ENCODE measurements at places on chromosomes 1 and 21.

DNA sequence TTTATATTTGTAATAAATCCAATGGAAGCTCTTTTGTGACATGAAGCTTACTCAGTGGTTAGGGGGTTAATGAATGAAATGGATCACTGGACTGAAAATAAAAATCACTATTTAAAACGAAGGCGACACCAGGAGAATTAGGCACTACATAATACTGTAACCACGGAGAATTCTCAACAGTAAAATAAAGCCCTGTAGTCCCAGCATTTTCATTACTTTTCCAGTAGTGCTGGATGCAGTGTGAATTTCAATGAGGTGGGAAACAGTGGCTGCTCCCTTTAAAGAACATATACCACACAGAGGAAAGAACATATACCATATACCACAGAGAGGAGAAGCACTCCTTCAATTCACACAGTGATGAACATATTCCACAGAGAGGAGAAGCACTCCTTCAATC lies 275.0 kb downstream of the SMYD3 start:
- no peak for DNase-seq

DNA sequence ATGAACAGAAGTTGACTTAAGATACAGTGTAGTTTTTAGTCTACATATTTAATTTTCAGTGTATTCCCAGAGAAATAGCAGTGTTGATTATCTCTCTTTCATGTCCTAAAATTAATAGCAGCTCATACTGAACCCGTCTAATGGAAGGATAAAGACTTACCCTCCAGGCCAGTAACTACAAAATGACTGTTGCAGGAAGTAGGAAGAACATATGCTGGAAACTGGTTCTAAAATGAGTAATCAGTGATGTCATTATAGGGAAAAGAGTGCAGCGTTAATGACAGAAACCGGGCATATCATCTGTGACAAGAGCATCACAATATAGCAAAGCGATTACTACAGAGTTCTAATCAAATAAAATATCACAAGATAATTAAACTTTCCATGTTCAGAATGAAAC lies 385.5 kb downstream of the SMYD3 start:
- DNase-seq: no peak

- no peak for DNase-seq
Measured at GRCh38 chr1:229258031-229258756, 12.7 kb upstream of the RAB4A start.

DNA sequence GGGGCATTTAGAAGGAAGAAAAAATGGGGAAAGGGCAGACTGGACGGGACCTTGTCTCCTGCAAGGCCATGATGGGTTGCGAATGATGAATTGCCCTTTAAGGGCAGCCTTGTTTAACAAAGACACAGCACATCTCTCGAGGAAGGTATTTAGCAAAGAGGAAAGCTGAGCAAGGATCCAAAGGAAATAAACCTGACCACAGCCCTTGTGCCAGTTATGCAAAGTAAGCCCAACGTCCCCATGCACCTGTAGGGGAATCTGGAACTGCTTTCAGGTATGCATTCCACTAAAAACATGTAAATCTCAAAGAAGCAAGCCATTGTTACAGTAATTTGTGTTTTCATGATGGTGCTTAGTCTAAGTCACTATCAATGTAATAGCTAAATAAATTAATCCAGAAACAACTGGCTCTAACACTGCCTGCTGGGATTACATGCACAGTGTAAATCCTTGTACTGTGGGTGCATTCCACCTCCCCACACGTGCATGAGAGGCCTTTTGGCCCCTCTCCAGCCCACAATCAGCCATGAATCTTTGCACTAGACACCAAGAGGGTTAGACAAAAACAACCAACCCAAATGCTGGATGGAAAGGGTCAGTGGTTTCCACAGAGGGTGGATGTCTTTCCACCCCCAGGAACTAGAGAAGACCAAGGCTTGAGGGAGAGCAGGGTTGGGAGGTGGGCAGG lies 228.8 kb upstream of the KAZN start:
- DNase-seq: no peak

DNA sequence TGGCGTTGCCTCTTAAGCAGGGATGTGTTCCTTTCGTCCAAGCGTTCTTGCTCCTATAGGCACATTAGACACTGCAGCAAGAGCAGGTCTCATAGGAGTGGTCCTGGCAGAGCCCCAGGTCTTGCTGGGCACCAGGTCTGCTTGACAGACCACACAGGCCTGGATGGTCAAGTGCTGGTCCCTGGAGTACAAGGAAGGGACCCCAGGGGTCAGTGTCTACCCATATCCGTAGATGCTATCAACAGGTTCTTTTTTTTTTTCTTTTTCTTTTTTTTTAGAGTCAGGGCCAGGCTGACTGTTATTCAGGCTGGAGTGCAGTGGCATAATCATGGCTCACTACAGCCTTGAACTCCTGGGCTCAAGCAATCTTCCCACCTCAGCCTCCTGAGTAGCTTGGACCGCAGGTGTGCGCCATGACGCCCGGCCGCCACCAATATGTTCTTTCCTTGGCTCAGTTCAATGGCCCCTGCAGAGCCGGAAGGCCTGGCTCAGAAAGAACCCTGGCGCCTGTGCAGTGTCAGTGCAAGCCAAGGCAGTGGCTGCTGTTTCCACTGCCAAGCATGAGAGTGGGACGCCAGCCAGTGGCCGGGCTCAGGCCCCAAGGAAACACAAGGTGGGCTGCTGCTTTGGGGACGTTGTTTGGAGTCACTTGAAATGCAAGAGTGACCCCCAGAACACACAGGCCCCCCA lies 10.0 kb upstream of the TNFRSF8 start:
- no peak for DNase-seq

DNA sequence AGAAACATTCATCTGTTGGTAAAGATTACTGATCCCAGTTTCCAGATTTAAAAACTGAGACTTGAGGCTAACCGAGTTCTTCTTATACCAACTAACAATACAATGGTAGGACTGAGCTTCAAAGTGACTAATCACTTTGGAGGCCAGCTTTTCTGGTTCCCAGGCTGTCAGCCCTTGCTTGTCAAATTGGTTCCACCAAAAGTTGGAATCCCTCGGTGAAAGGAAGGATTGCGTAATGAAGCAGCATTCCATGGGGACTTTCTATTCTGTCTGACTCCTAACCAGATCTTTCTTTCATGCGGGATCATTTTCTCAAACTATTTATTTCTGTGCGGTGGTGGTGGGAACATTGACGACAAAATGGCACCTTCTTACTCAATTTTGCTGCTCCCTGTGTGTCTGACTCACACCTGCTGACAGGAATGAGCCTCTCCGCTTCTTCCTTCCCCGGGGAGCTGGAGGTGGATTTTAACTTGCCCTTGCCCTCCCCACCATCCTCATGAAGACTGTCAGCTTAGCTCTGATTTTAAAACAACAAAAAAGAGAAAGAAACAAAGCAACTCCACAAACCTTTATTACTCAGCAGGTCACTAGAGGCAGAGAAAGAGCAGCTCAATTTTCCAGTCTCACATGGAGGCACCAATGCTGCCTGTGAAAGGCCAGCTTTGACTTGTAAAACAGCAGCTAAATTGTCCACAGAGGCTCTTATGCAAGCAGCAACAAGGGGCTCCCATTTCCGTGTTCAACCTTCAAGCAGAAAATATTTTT lies 32.9 kb upstream of the RASAL2 start:
- no peak for DNase-seq

DNA sequence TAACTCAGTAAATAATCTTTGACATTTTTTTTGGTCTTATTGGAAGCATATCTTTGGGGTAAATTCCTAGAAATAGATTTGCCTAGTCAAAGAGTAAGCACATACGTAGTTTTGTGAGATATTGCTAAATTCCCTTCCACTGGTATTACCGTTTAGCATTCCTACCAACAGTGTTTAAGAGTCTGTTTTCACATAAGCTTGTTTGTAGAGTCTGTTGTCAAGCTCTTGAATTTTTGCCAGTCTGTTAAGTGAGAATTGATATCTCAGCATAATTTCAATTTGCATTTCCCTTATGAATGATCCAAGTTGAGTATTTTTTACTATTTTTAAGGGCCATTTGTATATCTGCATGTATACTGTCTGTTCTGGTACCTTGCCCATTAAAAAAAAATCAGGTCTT lies 37.0 kb upstream of the MPC2 start:
- DNase-seq: no peak

DNA sequence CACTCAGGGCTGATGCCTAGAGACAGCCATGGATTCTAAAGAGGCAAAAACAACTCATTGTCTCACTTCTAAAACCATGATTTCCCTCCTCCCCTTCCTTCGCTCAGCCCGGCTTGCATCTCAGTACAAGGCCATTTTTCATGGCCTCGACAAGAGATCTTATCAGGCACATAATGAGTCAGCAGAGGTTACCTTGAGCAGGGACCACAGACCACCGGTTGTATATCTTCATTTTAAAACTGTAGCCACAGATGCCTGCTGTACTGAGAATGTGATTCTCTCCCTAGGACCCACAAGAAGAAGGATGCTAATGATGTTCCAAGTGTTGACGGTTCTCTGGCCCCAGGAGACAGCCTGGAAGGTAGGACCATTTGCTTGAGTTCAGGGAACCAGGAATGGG lies 331.9 kb downstream of the AJAP1 start:
- no peak for DNase-seq

GRCh38 chr1:12359359-12360133 lies 129.7 kb downstream of the VPS13D start:
- DNase-seq: no peak

GRCh38 chr1:154419620-154420571 lies 14.8 kb downstream of the IL6R start:
- no peak for DNase-seq

DNA sequence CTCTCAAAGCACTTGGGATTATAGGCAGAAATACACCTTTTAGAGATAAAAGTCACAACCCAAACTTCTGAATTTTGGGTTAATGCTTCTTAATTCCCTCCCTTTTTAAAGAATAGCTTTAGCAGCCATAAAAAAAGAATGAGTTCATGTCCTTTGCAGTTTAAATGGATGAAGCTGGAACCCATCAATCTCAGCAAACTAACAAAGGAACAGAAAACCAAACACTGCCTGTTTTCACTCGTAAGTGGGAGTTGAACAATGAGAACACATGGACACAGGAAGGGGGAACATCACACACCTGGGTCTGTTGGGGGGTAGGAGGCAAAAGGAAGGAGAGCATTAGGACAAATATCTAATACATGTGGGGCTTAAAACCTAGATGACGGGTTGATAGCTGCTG lies 55.8 kb downstream of the SLC27A3 start:
- no peak for DNase-seq

GRCh38 chr1:36359911-36360550 lies 25.7 kb downstream of the STK40 start:
- no peak for DNase-seq

DNA sequence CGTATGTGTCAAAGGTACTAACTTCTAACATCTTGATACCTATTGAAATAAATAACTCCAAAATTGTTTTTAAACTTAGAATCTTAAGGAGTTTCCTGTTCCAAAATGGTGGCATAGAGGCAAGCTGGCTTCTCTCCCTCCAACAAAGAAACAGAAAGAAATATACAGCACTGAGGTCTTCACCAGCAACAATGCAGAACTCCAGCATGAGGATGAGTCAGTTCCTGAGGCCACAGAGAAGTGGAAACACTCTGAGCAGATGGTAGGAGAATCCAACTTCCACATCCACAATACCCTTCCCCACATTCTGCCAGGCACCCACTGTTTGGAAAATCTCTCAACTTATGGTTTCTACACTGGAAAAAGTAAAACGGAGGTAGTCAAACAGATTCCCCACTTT lies 12.2 kb upstream of the PPIH start:
- no peak for DNase-seq

GRCh38 chr1:113429461-113430153 lies 39.3 kb downstream of the MAGI3 start:
- no peak for DNase-seq

GRCh38 chr1:237084341-237085077 lies 42.5 kb downstream of the RYR2 start:
- DNase-seq: no peak

DNA sequence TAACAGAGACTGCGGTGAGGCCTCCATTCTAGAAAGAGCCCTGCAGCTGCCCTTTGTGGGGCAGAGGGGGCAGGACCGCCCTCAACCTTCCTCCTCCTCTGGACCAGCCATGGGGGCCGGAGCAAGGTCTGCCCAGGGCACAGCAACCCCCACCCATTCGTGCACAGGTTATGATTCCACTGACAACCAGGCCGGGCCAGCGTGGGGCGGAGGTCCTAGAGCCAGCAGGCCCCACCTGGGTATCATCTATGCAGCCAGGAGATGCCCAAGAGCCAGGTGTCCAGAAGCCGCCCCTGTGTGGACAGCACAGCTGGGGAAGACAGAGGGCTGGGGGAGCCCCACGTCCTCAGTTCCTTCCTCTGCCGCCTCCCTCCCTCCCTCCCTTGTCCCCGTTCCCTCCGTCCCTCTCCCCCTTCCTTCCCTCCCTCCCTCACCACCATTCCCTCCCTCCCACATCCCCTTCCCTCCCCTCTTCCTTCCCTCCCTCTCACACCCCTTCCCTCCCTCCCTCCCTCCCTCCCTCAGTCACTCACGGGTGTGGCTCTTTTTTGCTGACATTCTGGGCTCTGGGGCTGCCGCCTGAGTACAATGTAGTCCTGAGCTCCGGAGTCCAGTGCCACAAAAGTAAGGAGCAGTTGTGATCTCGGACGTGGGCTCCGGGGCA lies 12.3 kb downstream of the RNF223 start:
- DNase-seq: no peak

DNA sequence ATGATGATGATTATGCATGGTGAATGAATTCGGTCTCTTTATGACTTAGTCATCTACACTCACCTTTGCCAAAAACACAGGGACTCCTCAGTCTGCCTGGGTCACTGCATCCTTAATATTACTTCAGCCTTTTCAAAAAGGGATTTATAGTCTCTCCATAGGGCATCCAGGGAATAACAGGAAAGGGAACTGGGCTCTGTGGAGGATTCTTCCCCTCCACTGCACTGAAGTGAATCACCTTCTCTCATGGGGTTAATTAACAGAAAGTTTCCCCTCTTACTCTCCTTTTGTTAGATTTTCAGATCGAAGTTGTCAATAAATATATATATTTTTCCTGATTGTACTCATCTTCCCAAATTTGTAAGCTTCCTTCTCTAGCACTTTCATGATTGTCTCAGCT lies at the start of gene OR6K3:
OR6K3 (minus strand) TSS at position 101 of the 400 bp plus-strand sequence. CDS start 2,605 bp downstream, outside the sequence.
- no peak for DNase-seq

GRCh38 chr1:21927533-21928237 lies 9.4 kb downstream of the HSPG2 start:
- no peak for DNase-seq

- no peak for DNase-seq
Measured at GRCh38 chr1:224732377-224733026, 116.4 kb downstream of the CNIH3 start.

GRCh38 chr1:212980123-212980785 lies 29.9 kb downstream of the VASH2 start:
- DNase-seq: no peak

All from activated CD8-positive, alpha-beta memory T cell treated with anti-CD3 and anti-CD28 coated beads for 1 hour (primary cell).